Stimulated activated CD8-positive, alpha-beta memory T cell treated with anti-CD3 and anti-CD28 coated beads, Interleukin-7, amount 100 ng/mL, for 48 hours (primary cell): ENCODE measurements at places on chromosomes 13 and 19.

- peak; percentile 82 for DNase-seq
Measured at GRCh38 chr13:94595950-94596574, at the start of gene TGDS. TGDS (minus strand) TSS chr13:94596152; CDS start chr13:94596136, 16 bp downstream.

- DNase-seq = no peak
Measured at GRCh38 chr13:30841154-30841553, 64.9 kb upstream of the MEDAG start.

DNA sequence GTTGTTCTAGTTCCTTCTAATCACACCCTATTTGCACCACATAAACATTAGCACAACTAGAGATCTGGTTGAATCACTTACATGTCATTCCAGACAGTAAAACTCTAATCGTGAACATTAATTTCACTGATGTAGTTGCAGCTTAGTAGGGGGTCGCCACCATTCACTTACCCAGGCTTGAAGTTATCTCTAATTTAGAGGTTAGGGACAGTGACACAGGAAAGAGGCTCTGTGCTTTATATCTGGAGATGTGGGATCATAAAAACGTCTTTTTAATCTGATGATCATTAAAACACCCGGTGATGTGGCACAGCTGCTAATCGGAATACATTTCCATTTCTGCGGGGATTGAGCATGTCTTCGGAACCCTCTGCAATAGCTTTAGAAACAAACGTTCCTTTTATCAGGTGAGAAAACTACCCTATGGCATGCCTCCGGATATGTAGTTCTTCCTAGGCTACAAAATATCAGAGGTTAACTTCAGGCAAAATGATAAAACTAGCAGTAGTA lies 523.0 kb downstream of the MYO16 start:
- no peak for DNase-seq

GRCh38 chr13:35140321-35140720 lies 198.3 kb downstream of the NBEA start:
- no peak for DNase-seq

DNA sequence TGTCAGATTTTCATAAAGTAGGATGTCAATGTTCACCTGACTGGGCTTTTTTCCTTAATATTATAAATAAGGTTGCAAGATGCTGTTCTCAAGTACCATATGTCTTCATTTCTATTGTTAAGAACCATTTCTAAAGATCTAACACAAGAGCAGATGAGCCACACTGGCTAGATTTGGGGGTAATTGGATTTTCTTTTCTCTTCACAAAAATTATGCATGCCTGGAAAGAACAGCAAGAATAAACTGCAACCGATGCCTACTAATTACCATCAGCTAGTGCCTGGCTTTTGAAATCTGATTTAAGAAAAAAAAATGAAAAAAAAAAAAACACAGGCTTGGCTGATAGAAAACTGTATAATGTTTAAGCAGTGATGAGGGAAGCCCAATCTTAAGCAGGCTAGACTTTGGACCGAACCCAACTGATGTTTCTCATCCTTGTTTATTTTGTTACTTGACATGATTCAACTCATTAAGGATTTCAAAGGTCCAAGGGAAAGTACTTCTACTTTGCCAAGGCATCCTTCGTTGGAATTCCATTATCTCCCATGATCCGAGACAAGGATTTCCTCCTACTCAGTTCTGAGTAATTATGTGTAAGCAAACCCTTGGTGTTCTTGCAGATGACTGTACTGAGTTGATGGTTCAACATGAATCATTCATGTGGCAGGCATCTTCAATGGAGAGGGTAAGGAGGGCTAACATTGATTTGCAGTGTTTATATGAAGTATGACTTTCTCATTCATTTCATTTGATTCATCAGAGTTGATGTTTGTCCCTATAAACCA lies 300.5 kb downstream of the SPRY2 start:
- DNase-seq = no peak

DNA sequence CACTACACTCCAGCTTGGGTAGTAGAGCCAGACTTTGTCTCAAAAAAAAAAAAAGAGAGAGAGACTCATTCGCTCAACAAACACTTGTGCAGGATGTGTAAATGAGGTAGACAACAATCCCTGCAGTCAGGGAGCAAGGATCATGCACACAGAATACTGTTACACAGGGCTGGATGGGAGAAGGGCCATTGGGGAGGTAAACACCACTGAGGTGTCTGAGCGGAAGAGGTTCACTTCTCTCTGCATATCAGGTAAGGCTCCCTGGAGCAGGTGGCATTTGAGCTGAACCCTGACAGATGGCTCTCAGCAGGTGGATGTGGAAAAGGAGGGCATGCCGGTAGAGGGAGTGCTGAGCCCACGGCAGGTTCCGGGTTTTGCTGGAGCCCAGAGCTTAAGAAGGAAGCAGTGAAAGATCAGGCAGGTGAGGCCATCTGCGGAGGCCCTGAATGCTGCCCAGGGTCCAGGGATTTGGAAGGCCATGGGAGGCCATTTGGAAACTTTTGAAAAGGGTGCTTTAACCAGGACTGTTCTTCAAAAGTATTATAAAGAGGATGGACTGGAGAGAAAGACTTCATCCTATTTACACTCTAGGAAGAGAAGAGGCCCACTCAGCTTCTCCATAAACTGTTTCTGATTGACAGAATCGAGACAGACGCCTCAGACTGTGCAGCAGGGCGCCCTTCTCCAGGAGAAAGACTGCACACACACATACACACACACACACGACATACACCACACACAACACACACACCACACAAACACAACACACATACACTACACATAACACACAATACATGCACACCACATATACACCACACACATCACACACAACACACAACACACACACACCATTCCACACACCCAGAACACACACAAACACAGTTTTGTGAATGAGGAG lies 199.4 kb downstream of the USP12 start:
- DNase-seq = no peak

DNA sequence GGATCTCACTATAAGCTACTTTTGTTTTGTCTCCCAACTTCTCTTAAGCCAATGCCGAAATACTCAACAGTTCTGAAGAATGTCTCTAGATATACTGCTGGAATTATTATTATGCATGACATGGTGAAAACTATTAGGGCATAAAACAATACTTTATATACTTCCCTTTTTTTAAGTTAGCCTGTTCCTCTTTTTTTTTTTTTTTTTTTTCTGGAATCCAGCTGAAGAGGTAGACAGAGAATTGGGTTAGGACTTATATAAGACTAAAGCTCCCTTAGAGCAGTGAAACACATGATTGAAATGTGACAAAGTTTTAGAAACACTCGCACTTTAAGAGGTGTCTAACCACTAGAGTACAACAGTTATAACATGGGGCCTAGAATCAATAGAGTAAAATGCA lies 850.9 kb upstream of the PCDH9 start:
- no peak for DNase-seq

DNA sequence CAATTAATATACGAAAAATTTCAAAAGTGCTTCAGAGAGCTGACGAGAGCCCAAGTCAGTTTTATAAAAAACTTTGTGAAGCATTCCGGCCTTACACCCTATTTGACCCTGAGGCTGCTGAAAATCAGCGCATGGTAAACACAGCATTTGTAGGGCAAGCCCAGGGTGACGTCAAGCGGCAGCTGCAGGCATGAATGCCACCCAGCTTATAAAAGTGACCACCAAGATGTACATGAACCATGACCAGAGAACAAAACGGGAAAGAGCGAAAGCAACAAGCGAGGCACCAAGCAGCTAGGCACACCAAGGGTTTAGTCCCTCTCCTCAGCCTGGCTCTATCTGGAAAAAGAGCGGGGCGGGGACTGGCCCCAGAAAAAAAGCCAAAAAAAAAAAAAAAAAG lies 6.0 kb downstream of the SIGLEC11 start:
- no peak for DNase-seq

GRCh38 chr13:105364191-105364590 lies 1171.3 kb downstream of the EFNB2 start:
- no peak for DNase-seq

GRCh38 chr13:53005626-53006025 lies 23.0 kb upstream of the OLFM4 start:
- DNase-seq = no peak

GRCh38 chr13:57611969-57612368 lies 19.6 kb upstream of the PCDH17 start:
- DNase-seq = no peak

DNA sequence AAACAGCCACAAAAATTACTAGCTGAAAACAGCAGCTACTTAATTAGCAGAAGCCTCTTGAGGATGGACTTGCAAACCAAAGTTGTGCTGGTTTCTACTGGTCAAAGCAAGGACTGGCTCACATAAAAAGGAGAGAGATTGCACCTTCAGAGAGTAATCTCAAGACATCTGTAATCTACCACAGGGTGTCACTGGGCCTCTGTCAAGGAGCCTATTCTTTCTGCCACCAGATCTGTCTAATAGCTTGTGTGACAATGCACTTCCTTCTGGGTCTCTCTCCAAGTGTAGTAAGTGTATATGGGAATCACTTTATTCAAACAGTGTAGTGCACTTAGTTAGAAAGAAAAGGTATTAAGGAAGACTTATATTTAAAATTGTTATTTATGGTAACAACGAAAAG lies 24.4 kb upstream of the ZNF561 start:
- no peak for DNase-seq

DNA sequence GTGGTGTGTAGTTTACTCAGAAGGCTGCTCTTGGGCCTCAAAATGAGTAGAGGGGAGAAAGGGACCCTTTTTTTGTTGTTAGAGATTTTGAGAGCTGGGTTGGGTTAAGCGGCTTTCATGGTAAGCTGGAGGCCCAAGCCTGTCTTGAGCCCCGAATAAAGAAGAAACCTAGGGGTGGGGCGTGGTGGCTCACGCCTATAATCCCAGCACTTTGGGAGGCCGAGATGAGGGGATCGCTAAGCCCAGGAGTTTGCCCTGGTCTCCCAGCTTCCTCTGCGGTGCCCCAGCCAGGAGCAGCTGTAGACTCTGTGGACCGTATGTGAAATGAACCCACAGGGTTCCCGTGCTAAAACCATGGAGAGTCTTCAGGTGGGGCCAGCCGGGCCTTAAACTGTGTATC lies 56.1 kb downstream of the KDM4B start:
- no peak for DNase-seq

GRCh38 chr13:74794147-74794546 lies 659.9 kb upstream of the KLF12 start:
- DNase-seq = no peak

DNA sequence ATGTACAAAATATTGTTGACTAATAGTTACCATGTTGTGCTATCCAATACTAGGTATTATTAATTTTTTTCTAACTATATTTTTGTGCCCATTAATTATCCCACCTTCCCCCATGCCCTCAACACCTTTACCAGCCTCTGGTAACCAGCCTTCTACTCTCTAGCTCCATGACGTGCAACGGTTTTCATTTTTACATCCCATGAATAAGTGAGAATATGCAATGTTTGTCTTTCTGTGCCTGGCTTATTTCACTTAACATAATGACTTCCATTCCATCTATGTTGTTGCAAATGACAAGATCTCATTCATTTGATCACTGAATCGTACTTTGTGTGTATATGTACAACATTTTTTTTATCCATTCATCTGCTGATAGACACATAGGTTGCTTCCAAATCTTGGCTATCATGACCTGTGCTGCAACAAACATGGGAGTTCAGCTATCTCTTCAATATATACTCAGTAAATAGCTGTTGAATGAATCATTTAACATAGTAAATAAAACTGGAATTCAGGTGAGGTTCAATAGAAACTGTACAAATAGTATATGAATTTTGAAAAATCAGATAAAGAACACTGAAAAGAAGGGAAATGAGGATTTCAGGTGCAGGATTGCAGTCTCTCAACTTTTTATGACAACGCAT lies 509.0 kb upstream of the MIR17HG start:
- no peak for DNase-seq

GRCh38 chr13:42807866-42808265 lies 26.5 kb downstream of the FAM216B start:
- no peak for DNase-seq

- no peak for DNase-seq
Measured at GRCh38 chr13:99124794-99125316, 75.8 kb upstream of the UBAC2 start.

GRCh38 chr13:50692396-50692915 lies 151.0 kb downstream of the DLEU7 start:
- DNase-seq = no peak

DNA sequence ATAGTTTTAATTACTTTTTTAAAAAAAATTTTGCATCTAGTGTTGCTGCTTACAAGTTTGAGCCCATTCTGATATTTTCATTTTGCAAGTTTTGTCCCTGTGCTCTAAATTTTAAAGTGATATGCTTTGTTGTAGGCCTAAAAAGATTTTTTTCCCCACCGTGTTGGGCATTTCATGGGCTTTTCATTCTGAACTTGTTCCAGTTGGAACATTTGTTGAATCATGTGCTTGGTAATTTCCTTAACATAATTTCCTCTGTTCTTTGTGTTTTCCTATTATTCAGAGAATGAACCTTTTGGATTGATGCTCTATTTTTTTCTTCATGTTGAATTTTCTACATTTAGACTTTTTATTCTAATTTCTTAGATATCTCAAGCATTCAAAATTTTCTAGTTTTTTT lies 206.4 kb upstream of the SPRY2 start:
- no peak for DNase-seq
